ENCODE measurements at places on chromosomes 6 and 20. TPM values are rescaled to one million over a fixed set of nuclear protein-coding genes. Genes with fewer than 3 reads are reported as not detected.

- H3K4me1 ChIP-seq: peaks cover 13% of the 10 kb centered on the region
- no peak for DNase-seq
- H3K27me3 ChIP-seq: no peaks in the 10 kb centered on the region
- H3K36me3 ChIP-seq: peaks cover 4% of the 10 kb centered on the region
- no peak overlapping the region for H3K27ac ChIP-seq
Measured at GRCh38 chr20:294602-295001, 2.8 kb upstream of the ZCCHC3 start.

- H3K36me3 ChIP-seq: no peaks in the 10 kb centered on the region
- H3K27ac ChIP-seq: peak overlapping the region; percentile 99
- peak overlapping the region; percentile 82 for H3K4me3 ChIP-seq
- no peak for DNase-seq
Measured at GRCh38 chr6:166343150-166343487, 774 bp upstream of the SFT2D1 start.

- no peaks in the 10 kb centered on the region for H3K36me3 ChIP-seq
- no peak overlapping the region for H3K27ac ChIP-seq
- DNase-seq: no peak
- H3K27me3 ChIP-seq: no peaks in the 10 kb centered on the region
- no peak overlapping the region for H3K4me3 ChIP-seq
Measured at GRCh38 chr6:124775121-124775520, 187.1 kb upstream of the RNF217 start.

The ARG1 gene
- not detected for total RNA-seq

The OSTM1 gene
- total RNA-seq: 23.8 TPM

The NFATC2 gene
- 0.76 TPM for total RNA-seq

GRCh38 chr6:4608361-4609115, 167.7 kb upstream of the CDYL start:
- H3K36me3 ChIP-seq: no peaks in the 10 kb centered on the region
- H3K27ac ChIP-seq: no peak overlapping the region
- no peak for DNase-seq
- no peaks in the 10 kb centered on the region for H3K4me1 ChIP-seq

- H3K36me3 ChIP-seq: no peaks in the 10 kb centered on the region
- H3K4me3 ChIP-seq: no peak overlapping the region
- no peak overlapping the region for H3K27ac ChIP-seq
- DNase-seq: no peak
- no peaks in the 10 kb centered on the region for H3K27me3 ChIP-seq
- H3K4me1 ChIP-seq: no peaks in the 10 kb centered on the region
Measured at GRCh38 chr6:38307740-38308139, 332.0 kb downstream of the BTBD9 start.

DNA sequence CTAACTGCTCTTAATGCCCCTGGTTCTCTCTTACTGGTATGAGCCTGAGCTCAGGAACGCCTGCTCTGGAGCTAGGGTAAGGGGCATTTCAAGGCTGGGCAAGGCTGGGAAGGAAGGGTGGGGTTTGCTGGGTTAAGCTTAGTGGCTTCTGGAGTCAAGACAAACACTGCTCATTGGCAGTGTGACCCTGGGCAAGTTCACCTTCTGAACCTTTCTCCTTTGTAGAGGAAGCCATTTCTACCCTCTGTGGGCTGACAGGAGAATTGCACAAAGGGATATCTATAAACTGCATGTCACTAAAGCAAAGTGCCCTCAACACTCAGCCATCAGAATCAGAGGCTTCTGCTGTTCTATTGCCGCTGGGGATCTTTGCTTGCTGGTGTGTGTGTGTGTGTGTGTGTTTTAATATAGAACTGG, 20.3 kb upstream of the LRRN4 start:
- no peaks in the 10 kb centered on the region for H3K36me3 ChIP-seq
- H3K27me3 ChIP-seq: no peaks in the 10 kb centered on the region
- peak; percentile 26 for DNase-seq
- H3K4me1 ChIP-seq: peaks cover 7% of the 10 kb centered on the region

DNA sequence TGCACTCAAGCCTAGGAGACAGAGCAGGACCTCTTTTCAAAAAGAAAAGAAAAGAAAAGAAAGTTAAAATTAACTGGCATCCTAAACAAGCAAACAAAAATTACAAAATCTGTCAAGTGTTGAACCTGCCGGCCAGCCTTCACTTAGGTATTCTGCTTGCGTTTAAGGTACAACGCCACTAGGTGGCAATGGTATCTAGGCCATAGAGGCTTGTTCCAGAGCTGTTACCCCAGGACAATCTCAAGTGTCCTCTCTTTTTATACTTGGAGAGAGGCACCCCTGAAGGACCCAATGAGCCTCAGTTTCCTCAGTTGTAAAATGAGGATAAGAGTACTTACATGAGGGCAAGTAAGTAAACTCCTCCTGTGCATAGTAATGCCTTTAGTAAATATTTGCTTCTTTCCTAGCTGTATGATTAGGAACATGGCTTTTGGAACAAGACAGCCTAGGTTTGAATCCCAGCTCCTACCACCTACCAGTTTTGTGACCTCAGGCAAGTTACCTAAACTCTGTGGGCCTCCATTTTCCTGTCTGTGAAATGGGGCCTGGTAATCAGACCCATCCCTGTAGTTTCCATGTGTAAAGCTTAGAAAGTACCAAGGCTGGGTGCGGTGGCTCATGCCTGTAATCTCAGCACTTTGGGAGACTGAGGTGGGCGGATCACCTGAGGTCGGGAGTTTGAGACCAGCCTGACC, 5.8 kb upstream of the PACSIN1 start:
- H3K36me3 ChIP-seq: no peaks in the 10 kb centered on the region
- DNase-seq: peak; percentile 58
- no peak overlapping the region for H3K4me3 ChIP-seq
- peaks cover under 1% of the 10 kb centered on the region for H3K4me1 ChIP-seq

The ADGRF5 gene
- 0.31 TPM for total RNA-seq

- DNase-seq: no peak
- no peaks in the 10 kb centered on the region for H3K27me3 ChIP-seq
- H3K4me3 ChIP-seq: no peak overlapping the region
- H3K36me3 ChIP-seq: no peaks in the 10 kb centered on the region
- no peaks in the 10 kb centered on the region for H3K4me1 ChIP-seq
Measured at GRCh38 chr6:164916087-164916486, 393.3 kb downstream of the C6orf118 start.

GRCh38 chr20:62924442-62925075, 1.7 kb downstream of the DIDO1 start:
- no peaks in the 10 kb centered on the region for H3K36me3 ChIP-seq
- no peaks in the 10 kb centered on the region for H3K27me3 ChIP-seq
- peak overlapping the region; percentile 93 for H3K27ac ChIP-seq
- peak overlapping the region; percentile 72 for H3K4me3 ChIP-seq

DNA sequence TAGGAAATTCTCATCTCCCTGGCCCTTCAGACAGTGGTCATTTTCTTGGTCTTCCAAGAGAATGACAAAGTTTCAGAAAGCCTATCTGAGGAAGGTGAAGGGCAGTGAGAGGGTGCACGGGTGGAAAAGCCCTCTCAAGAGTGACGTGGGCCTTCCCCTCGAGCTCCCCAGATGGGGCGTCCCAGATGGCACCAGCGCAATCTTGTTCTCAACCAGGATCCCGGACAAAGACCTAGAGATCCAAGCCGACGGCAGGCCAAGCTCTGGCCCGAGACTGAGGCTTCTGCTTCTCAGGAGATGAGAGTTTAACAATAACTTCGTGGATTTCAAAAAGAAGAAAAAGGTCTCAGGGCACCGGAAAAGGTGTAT, 797 bp upstream of the ZNF133 start:
- H3K36me3 ChIP-seq: no peaks in the 10 kb centered on the region
- H3K27me3 ChIP-seq: peaks cover 12% of the 10 kb centered on the region
- no peak for DNase-seq
- peak overlapping the region; percentile 95 for H3K27ac ChIP-seq
- no peaks in the 10 kb centered on the region for H3K4me1 ChIP-seq

DNA sequence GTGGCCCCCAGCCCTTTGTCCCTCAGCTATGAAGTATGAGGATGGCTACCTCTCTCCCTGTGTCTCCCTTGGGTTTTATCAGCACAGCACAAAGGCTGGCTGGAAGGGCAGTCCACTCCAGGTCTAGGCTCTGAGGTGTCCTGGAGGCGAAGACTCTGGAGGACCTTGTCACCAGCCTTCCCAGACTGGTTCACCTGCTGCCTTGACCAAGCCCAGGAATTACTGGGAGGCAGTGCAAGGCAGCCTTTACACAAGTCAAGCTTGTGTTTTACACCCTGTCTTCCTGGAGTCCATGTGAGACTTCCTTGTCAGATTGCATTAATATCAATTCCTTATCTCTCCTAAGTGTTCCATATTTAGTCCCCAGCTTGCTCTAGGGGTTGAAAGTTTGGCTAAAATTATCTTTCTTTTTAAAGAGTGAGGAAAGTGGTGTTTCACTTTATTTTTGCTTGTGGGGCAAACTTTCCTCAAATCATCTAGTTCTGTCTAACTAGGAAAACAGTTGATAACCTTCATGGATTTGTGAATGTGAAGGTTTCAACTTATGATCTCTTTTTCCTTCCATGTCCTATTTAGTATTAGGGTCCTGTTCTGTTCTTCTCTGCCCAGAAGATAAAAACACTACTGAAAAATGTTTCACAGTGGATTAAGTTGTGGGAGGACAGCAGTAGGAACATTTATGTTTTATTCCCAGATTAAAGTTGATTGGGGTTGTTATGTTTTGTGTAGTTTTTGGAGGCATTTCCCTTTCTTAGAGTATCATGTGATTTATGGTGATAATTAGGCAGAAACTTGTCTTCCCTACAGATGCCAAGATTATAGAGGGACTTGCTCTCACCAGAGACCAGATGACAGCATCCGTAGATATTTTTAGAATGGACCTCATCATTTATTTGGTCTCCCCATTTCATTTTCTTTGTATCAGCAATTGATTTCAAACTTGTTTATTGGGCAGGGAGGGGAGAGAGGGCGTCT, 114.8 kb downstream of the FOXO3 start:
- no peaks in the 10 kb centered on the region for H3K36me3 ChIP-seq
- no peak overlapping the region for H3K4me3 ChIP-seq
- no peaks in the 10 kb centered on the region for H3K27me3 ChIP-seq
- DNase-seq: peak; percentile 30

GRCh38 chr6:45942953-45943352, 72.7 kb downstream of the CLIC5 start:
- H3K4me3 ChIP-seq: no peak overlapping the region
- no peaks in the 10 kb centered on the region for H3K4me1 ChIP-seq
- no peaks in the 10 kb centered on the region for H3K27me3 ChIP-seq
- no peak overlapping the region for H3K27ac ChIP-seq
- no peak for DNase-seq

DNA sequence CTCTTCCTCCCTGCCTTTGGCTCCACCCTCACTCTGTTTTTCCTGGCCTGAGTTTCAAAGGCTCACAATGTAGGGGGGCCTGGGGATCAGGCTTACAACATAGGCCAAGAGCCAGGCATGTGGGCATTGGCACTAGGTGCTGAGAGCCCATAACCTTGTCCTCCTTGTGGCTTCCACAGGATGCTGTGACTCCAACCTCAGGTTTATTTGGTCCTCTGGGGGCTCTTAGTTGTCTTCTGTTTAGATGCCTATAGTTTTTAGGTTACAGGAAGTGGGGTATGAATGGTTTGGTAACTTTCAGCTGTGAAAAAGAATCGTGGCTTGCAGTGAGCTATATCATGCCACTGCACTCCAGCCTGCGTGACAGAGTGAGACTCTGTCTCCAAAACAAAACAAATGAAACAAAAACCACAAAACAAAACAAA, 25.6 kb downstream of the MMP24 start:
- H3K27me3 ChIP-seq: no peaks in the 10 kb centered on the region
- no peak for DNase-seq
- H3K4me3 ChIP-seq: no peak overlapping the region
- no peaks in the 10 kb centered on the region for H3K36me3 ChIP-seq

GRCh38 chr6:15773806-15774410, 111.1 kb upstream of the DTNBP1 start:
- no peaks in the 10 kb centered on the region for H3K27me3 ChIP-seq
- no peak overlapping the region for H3K4me3 ChIP-seq
- H3K4me1 ChIP-seq: no peaks in the 10 kb centered on the region
- DNase-seq: no peak
- H3K27ac ChIP-seq: no peak overlapping the region
- no peaks in the 10 kb centered on the region for H3K36me3 ChIP-seq

DNA sequence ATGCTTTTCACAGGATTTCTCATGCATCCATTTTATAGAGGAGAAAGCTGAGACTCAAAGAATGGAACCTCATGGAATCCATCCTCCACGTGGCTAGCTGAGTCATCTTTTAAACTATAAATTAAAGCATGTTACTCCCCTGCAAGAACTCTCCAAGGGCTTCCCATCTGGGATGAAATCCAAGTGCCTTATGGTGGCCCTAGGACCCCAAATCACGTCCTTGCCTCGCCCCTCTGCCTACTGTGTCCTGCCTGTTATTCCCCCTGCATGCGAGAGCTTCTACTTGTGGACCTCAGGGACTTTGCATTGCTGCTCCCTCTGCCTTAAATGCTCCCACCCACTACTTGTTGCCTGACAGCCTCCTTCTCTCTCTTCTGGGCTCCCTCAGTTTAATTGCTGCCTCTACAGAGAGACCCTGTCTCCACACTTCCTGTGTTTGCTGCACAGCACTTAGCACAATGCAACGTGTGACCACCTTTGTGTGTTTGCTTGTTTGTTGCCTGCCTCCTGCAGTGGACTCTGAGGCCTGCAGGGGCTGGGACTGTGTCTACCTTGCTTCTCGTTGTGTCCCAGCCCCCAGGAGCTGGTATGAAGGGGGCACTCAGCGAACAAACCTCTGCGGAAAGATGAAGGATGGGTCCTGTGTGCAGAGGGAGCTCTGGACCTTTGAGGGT, 39.4 kb downstream of the TOX2 start:
- H3K36me3 ChIP-seq: peaks cover 6% of the 10 kb centered on the region
- no peaks in the 10 kb centered on the region for H3K27me3 ChIP-seq
- peaks cover 45% of the 10 kb centered on the region for H3K4me1 ChIP-seq
- DNase-seq: peak; percentile 51

The SYNDIG1 gene
- 17.9 TPM for total RNA-seq

The GJE1 gene
- not detected for total RNA-seq

- DNase-seq: no peak
- peaks cover 25% of the 10 kb centered on the region for H3K4me1 ChIP-seq
- no peak overlapping the region for H3K4me3 ChIP-seq
- peaks cover 5% of the 10 kb centered on the region for H3K36me3 ChIP-seq
- H3K27me3 ChIP-seq: no peaks in the 10 kb centered on the region
Measured at GRCh38 chr20:50149481-50150254, 3.9 kb downstream of the PEDS1 start.

GRCh38 chr20:40668449-40669228, 20.4 kb downstream of the MAFB start:
- H3K4me3 ChIP-seq: no peak overlapping the region
- H3K27me3 ChIP-seq: no peaks in the 10 kb centered on the region
- no peak overlapping the region for H3K27ac ChIP-seq
- DNase-seq: no peak
- no peaks in the 10 kb centered on the region for H3K36me3 ChIP-seq

DNA sequence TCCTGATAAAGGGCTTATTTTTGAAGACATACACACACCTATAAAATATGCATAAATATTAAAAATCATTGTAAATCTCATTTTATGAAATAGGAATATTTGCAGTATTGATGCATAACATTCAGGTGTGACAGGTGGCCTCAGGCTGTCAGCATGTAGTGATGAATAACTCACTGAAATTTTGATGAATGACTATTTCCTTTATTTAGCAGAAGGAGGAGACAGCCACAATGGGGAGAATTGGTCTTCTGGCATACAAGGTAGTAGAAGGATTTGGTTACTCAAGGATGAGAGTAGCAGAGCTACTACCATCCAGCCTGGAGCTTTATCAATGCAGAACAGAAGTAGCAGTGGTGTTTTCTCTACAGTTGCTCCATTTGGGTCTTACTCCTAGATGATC, 47.2 kb downstream of the RGS17 start:
- no peaks in the 10 kb centered on the region for H3K4me1 ChIP-seq
- no peak for DNase-seq
- no peaks in the 10 kb centered on the region for H3K36me3 ChIP-seq
- H3K27me3 ChIP-seq: no peaks in the 10 kb centered on the region

The PSMB8 gene
- total RNA-seq: 20.2 TPM
